ENCODE measurements at places on chromosomes 11 and 22.

- no peak for DNase-seq
Measured at GRCh38 chr11:131447277-131447815, 76.9 kb downstream of the NTM start.

DNA sequence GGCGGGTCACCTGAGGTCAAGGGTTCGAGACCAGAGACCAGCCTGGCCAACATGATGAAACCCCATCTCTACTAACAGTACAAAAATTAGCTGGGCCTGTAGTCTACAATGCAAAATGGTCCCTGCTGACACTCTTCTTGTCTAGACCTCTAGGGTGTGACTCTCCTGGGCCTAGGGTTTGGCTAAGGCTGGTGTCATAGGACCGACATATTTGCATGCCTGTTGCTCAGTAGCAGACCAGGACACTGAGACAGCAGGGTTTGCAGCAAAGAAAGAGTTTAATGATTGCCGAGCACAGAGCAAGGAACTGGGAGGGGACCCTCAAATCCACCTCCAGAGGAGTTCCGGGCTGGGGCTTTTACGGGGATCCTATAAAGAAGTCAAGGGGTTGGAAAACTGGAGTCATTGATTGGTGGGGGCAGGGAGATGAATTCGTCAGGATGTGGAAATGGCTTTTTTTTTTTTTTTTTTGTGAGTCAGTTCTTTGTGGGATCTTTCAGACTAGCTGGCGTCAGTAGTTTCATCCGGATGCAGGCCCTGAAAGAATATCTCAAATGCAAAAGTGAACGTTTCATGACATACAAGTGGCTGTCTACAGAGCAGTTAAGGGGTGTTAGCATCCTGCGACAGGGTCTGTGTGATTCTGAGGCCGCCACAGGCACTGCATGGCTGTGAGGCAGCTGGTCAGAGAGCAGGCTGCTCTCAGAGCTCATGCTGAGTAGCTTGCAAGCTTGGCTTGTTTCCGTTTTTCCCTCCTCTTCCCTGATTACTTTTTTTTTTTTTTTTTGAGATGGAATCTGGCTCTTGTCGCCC is 27.2 kb upstream of the A4GALT start:
- no peak for DNase-seq

GRCh38 chr11:14768526-14769188 is 123.4 kb downstream of the CYP2R1 start:
- DNase-seq, result no peak

DNA sequence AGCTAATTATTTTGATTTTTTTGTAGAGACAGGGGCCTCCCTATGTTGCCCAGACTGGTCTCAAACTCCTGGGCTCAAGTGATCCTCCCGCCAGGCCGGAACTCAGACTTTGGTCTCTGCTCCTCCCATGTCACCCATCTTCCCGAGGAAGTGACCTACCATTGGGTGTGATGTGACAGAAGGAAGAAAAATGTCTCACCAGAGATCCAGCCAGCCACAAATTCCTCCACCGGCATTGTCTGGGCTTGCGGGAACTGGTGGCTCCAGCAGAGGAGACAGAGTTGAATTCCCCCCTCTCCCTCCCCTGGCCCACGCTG is 772 bp downstream of the SLC25A45 start:
- DNase-seq, result peak; percentile 95

DNA sequence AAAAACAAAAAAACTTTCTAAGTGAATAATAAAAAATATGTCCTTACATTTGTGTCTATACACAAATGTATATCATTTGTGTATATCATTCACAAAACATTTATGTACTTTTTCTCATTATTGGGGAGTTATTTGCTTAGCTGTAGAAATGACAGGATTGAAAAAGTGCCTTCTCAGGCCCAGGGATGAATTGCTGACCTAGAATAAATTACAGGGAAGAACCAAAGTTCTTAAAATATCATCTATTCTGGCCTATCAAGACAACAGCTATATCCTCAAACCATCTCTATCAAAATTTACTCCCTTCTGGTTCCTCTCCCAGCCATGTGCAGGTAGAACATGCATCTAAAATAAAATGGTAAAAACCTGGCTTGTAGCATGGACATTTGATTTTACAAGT is 1.9 kb upstream of the RAB6A start:
- DNase-seq, result no peak

DNA sequence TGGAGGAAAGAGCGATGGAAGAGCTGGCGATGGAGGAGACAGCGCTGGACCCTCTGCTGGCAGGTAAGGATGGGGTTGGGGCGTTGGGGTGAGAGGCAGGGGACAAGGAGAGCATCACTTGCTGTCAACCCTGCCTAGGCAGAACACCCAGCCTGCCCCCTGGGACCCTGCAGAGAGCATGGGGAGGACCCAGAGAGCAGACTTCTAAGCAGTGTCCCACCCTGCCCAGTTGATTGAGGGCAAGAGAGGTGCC is 111.6 kb upstream of the ANO1 start:
- DNase-seq, result no peak

GRCh38 chr11:9669954-9670353 is 6.1 kb downstream of the SWAP70 start:
- no peak for DNase-seq

DNA sequence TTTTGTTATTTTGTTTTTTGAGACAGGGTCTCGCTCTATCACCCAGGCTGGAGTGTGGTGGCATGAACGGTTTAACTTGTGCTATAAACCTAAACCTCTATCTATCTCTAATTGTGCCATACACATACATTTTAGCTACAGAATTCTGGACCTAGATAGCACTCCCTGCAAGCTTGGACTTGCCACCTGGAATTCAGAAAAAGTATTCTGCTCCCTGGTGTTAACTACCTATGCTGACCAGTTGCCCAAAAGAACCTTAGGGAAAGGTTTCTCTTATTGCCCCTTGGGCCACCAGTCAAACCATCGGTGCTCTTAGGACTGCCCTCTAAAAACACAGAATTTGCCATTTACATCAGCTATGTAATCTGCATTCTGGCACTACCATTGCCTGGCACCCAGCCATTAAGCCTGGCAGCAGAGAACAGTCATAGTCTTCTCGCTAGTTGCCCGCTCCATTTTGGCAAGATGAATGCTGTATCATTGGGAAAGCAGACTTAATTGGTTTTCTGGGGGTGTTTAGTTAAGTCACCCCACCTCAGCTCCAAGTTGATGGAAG is 55.3 kb downstream of the ETS1 start:
- no peak for DNase-seq

Measured in islet precursor cell (in vitro differentiated cells).